ENCODE measurements at places on chromosomes 1 and 21.
A peak's percentile ranks its signal among the peaks of the same experiment; 100 is the strongest.

- no peak for DNase-seq
Observed at GRCh38 chr1:5595531-5596170, 396.6 kb downstream of the NPHP4 start.

DNA sequence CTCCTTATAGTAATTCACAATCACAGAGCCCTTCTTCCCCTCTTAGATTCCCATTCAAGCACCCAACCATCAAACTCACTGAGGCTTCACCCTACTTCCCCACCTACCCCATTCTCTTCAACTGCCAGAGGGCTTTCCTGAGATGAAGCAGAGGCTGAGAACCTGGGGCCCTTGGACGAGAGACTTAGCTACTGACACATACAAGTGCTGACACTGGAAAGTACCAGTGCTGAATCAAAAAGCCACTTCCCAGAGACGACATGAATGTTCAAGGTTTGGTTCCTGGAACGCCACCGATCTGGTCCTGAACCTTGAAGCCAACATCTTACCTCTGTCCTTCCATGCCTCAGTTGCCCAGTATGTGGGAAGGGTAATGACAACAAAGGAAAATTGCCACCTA lies 16.6 kb upstream of the RAP1A start:
- DNase-seq = no peak

- DNase-seq = peak; percentile 93
Observed at GRCh38 chr1:101200513-101200912, 36.3 kb upstream of the S1PR1 start.

DNA sequence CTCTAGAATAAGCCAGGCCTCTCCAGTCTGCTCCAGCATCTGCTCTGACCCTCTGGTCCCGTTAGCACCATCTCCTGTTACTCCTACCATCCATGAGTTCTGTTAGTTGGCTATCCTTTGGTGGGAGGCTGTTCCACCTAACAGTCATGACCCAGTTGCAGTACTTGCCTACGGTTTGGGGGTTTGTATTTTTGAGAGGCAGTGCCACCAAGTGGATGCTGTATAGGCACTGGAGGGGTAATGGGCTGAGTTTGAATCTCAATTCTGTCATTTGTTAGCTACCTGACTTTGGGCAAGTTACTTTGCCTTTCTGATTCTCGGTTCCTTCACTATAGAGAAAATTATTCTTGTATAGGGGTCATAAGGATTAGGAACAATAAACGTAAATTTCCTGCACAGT lies 12.1 kb upstream of the C8B start:
- DNase-seq = no peak

DNA sequence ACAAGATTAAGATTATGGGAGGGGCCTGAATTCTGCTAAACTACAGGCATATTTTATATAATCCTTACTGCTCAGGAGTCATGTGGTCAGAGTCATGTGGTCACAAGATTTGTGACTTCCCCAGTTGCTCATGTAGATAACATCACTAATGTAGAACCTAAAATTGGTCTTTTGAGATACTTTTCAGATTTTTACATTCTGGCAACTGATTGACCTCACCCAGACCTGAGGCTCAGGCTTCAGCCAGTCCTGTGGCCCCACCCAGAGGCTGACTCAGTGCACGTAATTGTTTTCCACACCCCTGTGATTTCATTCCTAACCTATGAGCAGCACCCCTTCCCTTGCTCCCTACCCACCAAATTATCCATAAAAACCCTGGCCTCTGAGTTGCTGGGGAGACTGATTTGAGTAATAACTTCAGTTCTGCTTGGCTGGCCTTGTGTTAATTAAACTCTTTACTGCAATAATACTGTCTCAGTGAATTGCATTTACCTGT lies 41.7 kb upstream of the ZNF326 start:
- peak; percentile 82 for DNase-seq

DNA sequence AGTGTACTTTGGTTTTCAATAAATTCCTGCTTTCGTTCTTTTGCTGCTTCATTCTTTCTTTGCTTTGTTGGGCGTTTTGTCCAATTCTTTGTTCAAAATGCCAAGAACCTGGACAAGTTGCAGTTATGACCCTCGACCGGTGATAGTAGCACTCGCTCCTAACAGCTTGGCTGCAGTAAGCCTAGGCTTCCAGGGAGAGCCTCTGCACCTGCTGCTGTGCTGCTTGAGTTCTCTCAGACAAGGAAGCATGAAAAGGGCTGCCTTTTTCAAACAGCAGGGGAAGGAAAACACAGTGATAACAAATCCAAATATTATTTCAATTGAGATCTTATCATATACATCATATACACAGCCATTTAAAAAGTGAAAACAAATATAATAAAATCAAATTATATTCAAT lies 12.8 kb upstream of the RIPK4 start:
- DNase-seq = no peak

- DNase-seq = no peak
Observed at GRCh38 chr1:175191659-175192058, 917 bp downstream of the KIAA0040 start.

DNA sequence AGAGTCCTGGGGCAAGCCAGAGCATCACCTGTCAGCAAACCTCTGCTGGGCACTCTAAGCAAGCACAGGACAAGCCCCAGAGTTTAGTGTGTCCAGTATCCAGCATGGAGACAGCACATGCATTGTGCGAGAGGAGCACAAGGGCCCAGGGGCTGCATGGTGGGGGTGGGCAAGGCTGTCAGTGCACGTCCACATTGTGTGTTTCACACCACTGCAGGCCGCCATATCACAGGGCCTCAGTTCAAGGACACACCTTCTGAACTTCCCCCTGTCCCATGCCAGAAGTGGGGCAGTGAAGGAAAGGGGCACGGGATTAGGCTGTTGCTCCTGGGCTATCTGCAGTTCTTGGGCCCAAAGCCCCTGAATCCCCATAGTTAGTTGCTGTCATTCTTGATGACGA lies 782 bp upstream of the TSTD1 start:
- DNase-seq = no peak

GRCh38 chr21:35562876-35563275 lies 497.4 kb downstream of the SETD4 start:
- no peak for DNase-seq

DNA sequence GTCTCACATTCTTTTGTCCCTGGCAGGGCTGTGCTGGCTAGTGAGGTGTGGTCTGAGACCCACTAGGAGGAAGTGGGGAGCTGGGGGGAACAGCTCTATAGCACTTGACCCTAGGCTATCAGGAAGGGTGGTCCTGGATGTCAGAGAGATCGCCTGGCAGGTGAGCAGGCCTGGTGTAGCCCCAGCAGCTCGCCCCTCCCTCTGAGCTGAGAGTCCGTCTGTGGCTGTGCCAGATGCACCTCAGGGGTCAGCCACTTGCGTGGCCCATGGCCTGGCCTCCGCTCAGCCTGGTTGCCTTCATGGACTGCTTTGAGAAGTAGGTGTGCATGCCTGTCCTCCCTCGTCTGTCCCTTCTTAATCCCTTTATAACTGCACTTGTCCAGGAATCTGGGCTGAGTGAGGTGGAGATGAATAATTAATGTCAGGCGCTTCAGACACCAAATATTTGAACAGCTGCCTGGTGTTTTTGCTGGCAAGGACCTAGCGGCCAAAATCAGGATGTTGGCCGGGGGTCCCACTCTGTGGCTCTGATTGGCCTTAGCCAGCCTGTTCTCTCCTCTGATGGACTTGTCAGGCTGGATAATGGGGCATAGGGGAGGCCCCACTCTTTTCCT lies 30.5 kb downstream of the TMEM53 start:
- no peak for DNase-seq

- DNase-seq = peak; percentile 80
Observed at GRCh38 chr21:35324372-35325220, 275.5 kb upstream of the RUNX1 start.

DNA sequence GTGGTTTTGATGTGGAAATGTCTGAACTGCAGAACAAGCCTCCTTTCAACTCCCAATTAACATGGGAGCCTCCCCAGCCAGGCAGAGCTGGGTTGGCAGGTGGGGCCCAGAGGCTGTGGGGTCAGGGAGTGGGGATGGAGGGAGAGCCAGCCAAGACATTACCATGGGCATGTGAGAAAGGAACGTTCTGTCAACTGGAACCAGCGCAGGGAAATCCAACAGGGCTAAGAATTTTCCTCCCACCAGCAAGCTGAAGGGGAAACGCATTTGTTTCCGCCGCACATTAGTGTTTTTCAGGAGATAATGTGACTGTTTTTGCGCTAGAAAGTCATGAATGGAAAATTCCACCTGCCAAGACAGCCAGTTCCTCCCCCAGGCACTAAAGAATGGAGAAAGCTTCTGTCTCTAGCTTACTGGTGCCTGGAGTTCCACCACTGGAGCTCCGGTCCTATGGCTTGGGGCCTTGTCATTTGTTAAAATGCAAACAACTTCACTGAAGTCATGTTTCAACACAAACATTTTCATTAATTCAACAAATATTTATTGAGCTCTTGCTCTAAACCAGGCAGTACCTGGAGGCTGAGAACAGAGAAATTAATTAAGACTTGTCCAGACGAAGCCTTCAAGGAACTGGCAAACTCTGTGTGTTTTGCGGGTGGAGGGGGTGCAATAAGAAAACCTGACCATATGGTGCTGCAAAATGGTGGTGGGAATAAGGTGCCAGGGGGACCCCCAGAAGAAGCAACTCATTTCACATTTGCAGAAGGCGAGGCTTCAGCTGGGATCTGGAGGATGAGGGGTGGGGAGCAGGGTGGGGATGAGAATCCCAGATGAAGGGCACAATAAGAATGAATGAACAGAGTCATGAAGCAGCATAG lies 305.1 kb downstream of the MATN1 start:
- DNase-seq = no peak

DNA sequence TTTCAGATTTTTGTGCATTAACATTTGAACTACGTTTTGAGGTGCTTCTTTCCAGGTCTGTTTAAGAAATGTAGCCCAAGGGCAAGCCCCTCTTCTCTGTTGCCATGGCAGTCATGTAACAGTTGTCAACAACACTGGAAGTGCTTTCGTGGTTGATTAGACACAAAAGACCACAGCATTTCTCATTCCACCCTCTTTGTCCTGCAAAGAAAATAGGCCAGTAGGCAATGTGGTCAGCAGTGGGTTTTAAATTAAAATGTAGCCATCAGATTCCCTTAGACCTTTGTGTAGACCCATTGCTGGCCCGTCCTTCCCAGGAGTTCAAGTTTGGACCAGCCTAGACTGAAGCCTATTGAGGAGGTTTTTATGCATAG lies 35.4 kb downstream of the VANGL1 start:
- DNase-seq = peak; percentile 35

DNA sequence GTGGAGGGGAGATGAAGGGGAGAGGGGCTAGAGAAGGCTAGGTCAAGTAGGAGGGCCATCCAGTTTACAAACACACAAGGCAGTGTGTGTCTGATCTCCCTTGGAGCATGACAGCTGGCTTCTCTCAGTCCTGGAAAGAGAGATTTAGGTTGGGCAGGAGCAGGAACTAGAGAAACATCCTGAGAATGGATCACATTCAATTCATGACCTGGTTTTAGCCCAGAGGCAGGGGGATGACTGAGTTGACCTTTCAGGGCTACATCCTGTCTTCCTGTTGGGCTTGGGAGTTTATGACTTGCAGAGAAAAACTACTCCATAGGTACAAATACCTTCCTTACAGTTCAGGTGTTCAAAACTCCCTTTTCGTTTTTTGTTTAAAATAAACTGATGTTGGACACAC lies 97.0 kb downstream of the IGSF21 start:
- no peak for DNase-seq

GRCh38 chr1:80059940-80060339 lies 1053.4 kb upstream of the ADGRL4 start:
- no peak for DNase-seq

DNA sequence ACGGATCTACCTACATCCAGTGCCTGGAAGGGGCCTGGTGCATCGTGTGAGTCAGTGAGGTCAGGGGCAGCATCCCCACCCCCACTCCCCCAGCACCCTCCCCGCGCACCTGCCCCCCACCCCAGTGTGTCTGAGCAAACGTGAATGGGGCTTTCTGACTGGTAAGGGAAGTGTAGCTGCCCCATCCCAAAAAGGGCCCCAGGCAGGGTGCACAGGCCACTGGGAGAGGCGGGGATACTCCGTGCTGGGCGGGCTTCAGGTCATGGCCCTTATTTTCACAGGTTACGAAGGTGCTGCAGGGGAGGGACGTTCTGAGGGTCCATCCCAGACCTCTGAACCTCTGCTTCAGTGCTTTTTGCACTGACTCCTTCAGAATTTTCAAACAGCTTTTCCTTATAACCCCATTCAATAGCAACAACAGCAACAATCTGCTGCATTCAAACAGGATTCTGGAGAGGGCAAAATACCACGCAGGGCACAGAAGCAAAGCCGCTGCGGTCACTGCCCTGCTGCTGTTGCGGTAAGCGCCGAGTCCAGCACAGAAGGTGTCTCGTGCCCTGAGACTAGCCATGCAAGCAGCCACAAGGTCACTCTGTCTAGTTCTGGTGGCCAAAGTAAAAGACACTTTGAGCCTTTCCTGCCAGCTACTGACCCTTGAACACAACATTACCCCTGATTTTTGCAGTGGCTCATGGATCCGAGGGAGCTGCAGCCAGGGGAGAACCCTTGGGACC lies 10.3 kb downstream of the TTC34 start:
- no peak for DNase-seq

GRCh38 chr1:229379846-229380245 lies 37.0 kb upstream of the CCSAP start:
- DNase-seq = no peak

DNA sequence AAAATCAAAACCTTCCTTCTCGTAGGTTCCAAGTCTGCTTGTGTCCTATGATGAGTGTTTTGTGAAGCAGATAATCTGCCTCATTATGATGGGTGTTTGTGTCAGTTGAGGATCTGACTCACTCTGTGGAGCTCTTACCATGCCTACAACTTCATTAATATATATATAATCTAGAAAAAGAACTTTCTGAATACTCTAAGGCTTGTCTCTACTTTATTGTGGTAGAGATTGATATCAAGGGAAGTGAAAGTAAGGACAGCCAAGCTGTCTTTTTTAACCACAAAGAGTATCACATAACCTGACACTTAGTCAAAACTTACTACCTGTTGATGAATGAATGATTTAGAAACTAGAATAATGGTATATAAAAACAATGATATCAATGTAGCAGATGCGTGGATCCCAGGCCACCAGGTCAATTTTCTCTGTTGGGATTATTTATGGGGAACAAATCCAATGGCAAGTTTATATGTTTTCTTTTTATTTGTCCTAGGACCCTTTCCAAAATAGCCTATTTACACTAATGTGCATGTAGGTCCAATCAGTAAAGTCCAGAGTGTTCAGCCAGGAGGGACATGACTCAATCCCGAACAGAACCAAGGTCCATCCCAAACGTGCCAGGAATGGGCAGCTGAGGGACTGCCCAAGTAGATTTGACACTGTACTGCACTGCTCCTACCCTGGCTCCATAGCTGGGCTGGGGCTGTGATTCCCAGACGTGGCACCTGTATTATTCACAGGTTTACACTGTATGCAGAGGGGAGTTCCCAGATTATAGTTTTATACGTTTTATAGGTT lies 182.3 kb upstream of the GREM2 start:
- no peak for DNase-seq

DNA sequence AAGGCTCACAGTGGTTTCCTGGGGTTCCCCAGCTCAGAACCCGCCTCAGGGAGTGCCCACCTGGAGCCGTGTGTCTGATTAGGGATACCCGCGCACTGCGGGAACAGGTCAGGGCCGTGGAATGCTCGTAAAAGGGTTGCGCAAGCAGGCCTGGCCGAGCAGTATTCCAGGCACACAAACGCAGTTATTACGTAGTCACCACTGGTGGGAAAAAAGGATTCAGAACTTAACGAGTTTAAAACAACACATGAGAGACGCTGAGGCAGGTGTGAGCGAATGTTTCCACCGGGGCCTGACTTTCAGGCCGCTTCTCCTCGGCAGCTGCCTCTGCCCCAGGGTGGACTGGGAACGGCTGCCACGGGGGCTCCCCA lies 18.2 kb downstream of the PLCH2 start:
- DNase-seq = peak; percentile 36

All from choroid plexus epithelial cell (primary cell).